Activated CD4-positive, alpha-beta memory T cell treated with anti-CD3 and anti-CD28 coated beads, Interleukin-2, amount 10 ng/mL, durations not matched to agents 7 days and 5 days (primary cell): ENCODE measurements at places on chromosomes 2 and 18. TPM values are rescaled to one million over a fixed set of nuclear protein-coding genes. Genes with fewer than 3 reads are reported as not detected.

The GREB1L gene
- not detected for total RNA-seq

The MEP1B gene
- not detected for total RNA-seq

DNA sequence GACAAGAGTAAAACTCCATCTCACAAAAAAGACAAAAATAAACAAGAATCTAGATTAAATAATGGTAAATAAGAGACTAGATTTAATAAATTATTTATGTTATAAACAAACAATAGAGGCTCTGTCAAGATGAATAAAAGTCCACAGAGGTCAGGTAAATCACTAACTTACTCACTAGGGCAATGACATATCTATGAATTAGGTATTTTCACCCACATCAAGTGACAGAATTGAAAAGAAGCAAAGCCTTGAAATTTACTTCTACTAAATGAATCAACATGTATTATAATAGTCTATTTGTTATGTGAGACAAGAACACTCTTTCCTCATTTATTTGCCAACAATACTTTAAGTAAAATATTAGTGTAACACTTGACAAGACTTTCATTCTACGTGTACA is 41.7 kb downstream of the FBXO11 start:
- DNase-seq = no peak

GRCh38 chr2:127700527-127701192 is 637 bp upstream of the SFT2D3 start:
- no peak for DNase-seq

- no peak for DNase-seq
Measured at GRCh38 chr2:39537150-39537549, 100.1 kb upstream of the MAP4K3 start.

- no peak for DNase-seq
Measured at GRCh38 chr18:21306368-21306767, 64.3 kb downstream of the GREB1L start.

DNA sequence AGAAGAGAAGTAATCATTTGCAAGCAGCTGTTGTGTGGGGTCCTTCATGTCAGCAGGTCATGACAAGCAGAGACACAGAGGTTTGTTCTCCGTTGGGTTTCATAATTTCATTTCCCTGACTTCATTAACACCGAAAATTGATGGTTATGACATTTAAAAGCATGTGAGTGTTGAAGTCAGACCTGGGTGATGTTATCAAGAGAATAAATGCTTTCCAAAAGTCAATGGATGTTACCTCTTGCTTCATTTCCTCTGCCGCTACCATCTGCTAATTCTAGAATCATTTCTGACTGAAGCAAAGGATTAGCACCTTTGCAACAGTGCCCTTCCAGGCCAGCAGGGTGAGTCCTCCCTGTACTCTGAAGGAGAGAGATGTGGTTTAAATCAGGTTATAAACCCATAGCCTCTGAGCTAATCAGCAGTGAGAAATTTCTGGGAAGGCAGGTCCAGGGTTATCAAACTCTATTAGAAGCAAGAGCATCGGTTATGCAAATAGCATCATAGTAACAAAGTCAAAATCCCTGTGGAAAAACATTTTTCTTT is 446.2 kb downstream of the PIK3C3 start:
- no peak for DNase-seq

GRCh38 chr2:230924470-230925341 is at the start of gene GPR55:
TSS of gene GPR55 (minus strand) at chr2:230925242. CDS start at chr2:230910962, 14,280 bp downstream.
- DNase-seq = peak; percentile 68

GRCh38 chr2:55862246-55862645 is 61.3 kb downstream of the EFEMP1 start:
- no peak for DNase-seq
